NCI-H2171 (cell line): ENCODE measurements at places on chromosomes 3 and 15.

GRCh38 chr3:69871251-69871650 is 128.3 kb upstream of the SAMMSON start:
- no peak for DNase-seq

DNA sequence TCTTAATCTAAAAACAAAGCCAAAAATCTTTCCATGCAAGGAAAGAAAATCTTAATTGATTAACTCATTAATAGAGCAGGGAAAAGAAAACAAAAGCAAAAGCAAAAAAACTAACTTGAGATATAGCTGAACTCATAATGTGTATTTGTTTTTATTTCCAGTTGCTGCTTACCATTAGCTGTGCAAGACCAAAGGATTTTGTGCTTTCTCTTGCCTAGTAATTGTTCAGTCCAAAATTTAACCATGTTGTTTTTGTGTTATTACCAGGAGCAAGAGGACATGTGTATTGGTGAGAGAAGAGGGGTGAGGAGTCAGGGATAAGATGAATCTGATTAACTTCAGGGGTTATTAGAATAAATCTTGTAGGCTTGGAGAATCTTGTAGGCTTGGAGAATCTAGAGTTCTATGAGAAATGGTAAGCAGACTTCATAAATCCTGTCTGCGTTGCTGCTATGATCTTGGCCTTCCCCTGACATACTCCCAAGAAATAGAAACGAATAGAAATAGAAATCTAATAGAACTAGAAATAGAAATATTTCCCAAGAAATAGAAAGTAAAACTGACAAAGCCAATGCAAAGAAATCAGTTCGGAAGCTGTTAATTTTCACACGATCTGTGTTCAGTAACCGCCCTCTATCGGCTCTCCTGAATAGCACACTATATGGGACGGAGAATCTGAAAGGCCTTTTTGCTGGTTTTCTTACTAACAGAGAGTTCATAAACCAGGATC is 72.6 kb upstream of the TNFSF10 start:
- no peak for DNase-seq

GRCh38 chr3:173923204-173923603 is 525.7 kb downstream of the NLGN1 start:
- DNase-seq, result no peak

- no peak for DNase-seq
Observed at GRCh38 chr3:103873021-103873420, 1438.2 kb downstream of the ZPLD1 start.

DNA sequence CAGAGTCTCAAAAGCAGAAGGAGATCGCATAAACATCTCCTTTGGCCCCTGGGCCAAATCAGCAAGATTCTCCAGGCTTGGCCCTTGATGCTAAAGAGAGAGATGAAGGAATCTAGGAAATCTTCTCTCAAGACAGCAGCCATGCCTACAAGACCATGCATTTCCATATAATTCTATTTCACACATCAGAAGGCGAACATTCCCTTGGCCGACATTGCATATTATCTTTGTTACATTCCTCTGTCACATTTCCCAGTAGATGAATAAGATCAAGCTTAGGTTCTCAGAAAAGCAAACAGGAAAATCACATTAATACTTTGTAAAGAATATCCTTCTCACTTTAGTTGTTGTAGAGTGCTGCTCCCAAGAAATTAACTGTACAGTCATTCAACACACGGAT is 21.3 kb downstream of the GASK1A start:
- DNase-seq, result no peak
